NCI-H2081 treated with DMSO at 0.1 percent for 48 hours (cell line): ENCODE measurements at places on chromosomes 3 and 15.

GRCh38 chr3:127628788-127629466 lies at the start of gene PODXL2:
Gene PODXL2 (plus strand): TSS chr3:127629185. CDS start chr3:127629220, 35 bp downstream.
- DNase-seq = no peak

DNA sequence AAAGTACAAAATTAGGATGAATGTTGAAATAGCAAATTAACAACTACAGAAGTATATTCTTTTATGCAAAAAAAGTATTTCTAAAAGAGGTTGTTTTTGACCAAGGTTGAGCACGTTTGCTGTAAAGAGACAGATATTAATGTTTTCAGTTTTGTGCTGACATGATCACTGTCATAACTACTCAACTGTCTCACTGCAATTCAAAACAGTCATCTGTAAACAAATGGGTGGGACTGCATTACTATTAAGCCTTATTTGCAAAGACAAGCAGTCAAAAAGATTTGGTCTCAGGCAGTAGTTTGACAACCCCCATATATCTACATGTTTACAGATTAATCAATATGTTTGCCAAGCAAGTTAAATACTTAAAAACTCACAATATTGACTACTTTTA lies 109.1 kb upstream of the ZNF385D start:
- DNase-seq = no peak

DNA sequence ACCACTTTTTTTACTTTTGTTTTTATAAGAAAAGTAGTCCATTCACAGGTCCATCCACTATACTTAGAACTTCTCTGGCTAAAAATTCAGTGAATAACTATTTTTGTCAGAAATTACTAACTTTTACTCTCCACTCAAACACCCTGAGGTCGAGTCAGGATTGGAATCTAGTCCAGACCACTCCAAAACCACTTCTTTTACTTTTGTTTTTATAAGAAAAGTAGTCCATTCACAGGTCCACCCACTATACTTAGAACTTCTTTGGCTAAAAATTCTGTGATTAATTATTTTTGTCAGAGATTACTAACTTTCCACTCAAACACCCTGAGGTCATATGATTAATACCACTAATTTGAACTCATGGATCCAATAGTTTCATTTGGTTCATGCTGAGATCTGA lies 239.4 kb downstream of the RORA start:
- DNase-seq = no peak

- no peak for DNase-seq
Measured at GRCh38 chr3:4464576-4464975, 2.5 kb downstream of the SUMF1 start.
